ENCODE measurements at places on chromosomes 16 and 17. TPM values are rescaled to one million over a fixed set of nuclear protein-coding genes. Genes with fewer than 3 reads are reported as not detected.

DNA sequence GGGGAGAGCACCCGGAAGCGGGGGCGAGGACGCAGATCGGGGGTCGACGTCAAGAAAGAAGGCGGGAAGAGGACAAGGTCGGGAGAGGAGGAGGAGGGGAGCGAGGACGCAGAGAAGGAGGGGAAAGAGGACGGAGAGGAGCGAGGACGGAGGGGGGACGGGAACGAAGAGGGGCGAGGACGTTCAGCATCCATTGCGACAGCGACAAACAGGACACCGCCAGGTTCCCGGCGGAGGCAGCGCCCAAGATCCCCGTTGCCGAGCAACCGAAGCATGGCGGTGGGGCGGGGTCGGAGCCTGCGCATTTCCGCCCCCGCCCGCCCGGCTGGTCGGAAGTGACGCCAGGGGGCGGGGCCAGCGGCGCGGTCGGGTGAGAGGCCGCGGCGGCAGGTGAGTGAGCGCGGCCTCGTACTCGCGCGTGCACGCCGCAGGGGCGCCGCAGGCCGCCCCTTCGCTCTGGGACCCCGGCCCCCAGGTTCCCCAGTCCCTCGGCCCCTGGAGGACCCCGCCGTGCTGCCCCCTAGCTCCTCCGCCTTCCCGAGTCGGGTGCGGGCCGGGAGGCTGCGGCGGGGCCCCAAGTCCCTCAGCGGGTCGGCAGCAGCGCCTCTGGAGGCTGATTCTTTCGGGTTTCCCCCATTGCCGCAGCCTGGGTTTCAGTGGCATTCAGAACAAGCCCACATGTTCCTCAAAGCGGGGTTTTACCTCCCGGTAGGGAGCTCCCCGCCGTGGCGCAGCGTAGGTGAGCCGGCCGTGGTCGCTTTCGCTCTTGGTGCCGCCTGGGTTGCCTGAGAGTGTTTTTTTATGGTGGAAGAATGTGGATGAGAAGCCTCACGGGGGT is at the start of gene FAM234A:
FAM234A (plus strand) TSS at position 354 of the 838 bp plus-strand sequence. CDS start 19,593 bp downstream, outside the sequence.
- peak within 1 kb of the TSS; percentile 98 for H3K27ac ChIP-seq
- H3K27me3 ChIP-seq, result no peaks in the 10 kb centered on the region
- DNase-seq, result peak; percentile 94
- H3K4me1 ChIP-seq, result peaks cover 20% of the 10 kb centered on the region
- H3K36me3 ChIP-seq, result no peaks in the 10 kb centered on the region

DNA sequence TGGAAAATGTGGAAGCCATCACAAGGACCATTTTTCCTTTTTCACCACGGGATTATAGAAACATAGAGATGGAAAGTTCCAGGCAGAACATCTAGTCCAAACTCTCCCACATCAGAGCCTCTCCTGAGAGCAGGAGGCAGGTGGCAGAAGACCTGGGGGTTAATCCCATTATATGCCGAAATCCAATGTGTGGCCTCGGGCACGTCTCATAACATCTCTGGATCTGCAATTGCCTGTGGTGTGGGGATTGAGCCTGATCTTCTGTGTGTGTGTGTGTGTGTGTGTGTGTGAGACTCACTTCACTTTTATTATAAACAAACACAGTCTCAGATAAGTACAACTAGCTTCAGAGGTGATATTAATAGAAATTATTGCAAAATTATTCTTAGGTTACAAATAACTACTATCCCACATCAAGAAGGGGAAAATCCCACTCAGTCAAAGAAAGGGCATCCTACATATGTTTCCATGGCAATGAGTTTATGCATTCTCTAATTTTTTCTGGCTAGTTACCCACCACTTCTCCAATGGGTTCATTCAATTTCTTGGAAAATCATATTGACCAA is 199.1 kb downstream of the FOXL1 start:
- H3K4me1 ChIP-seq, result no peaks in the 10 kb centered on the region
- no peak for DNase-seq
- H3K36me3 ChIP-seq, result no peaks in the 10 kb centered on the region
- H3K27ac ChIP-seq, result no peak overlapping the region

- H3K4me3 ChIP-seq, result peak overlapping the region; percentile 58
- H3K27me3 ChIP-seq, result peaks cover 18% of the 10 kb centered on the region
- peaks cover 43% of the 10 kb centered on the region for H3K4me1 ChIP-seq
- DNase-seq, result no peak
- H3K36me3 ChIP-seq, result no peaks in the 10 kb centered on the region
- no peak overlapping the region for H3K27ac ChIP-seq
Measured at GRCh38 chr17:17725011-17725751, 43.9 kb downstream of the RAI1 start.

DNA sequence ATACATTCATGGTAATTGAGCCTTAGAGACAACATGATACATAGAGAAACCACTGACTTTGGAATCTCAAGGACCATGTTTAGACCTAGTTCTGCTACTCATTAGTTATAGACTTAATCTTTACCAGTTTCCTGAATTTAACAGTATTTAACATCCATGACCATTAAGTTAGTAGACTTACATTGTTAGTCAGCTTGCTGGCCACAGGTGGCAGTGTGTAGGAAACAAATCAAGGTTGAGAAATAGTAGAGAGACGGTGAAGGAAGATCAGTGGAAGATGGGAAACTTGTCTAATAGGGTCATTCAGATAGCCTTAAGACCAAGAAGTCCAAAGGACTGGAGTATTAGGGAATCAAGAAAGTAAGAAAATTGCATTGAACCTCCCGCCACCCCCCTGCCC is 31.0 kb downstream of the OMG start:
- no peak overlapping the region for H3K27ac ChIP-seq
- H3K27me3 ChIP-seq, result no peaks in the 10 kb centered on the region
- peaks cover 8% of the 10 kb centered on the region for H3K36me3 ChIP-seq
- DNase-seq, result peak; percentile 46
- no peak overlapping the region for H3K4me3 ChIP-seq

DNA sequence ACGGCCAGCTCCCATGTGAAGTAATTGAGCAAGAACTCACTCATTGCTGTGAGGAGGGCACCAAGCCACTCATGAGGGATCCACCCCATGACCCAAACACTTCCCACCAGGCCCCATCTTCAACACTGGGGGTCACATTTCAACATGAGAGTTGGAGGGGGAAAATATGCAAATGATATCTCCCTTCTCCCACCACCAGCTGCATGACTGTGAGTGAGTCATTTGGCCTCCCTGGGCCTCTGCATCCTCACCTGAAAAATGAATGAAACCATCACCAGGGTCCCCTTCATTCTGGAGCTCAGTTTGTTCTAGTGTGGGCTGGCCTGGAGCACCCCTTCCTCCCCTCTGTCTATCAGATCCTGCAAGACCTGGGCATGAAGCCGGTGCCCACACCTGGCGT is 6.8 kb upstream of the MED9 start:
- H3K36me3 ChIP-seq, result no peaks in the 10 kb centered on the region
- no peak for DNase-seq
- no peak overlapping the region for H3K27ac ChIP-seq
- no peaks in the 10 kb centered on the region for H3K4me1 ChIP-seq
- H3K4me3 ChIP-seq, result no peak overlapping the region

DNA sequence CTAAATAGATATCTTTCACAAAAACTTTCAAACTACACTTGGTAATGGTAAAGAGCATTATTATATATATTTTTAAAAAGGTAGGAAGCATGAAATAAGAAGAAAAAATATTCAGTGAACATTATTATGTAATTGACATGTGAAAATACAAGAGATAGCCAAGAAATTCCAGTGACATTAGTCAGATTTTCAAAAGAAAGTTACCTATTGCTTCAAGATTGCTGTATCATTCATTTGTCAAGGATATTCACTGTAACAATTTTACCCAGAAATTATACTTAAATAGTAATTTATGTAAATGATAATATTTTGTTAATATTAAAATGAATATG is 350.2 kb downstream of the KIF2B start:
- H3K36me3 ChIP-seq, result no peaks in the 10 kb centered on the region
- H3K27me3 ChIP-seq, result no peaks in the 10 kb centered on the region
- H3K4me1 ChIP-seq, result no peaks in the 10 kb centered on the region
- H3K4me3 ChIP-seq, result no peak overlapping the region

DNA sequence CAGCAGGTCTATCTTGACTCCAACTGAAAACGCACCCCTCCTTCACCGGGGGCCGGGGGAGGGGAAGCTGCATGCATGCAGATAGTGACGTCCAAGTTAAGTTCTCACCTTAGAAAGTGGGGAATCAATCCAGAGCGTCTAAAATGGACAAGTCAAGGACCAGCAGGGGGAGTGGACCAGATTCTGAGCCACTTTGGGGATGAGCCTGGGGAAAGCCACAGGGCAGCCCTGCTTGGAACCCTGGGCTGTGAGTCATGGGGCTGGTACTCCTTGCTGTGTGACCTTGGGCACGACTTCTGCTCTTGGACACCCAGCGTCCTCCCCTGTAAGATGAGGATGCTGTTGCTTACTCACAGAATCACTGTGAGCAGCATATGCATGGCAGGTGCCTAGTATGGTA is 9.1 kb downstream of the TNFRSF13B start:
- no peak overlapping the region for H3K4me3 ChIP-seq
- H3K27ac ChIP-seq, result no peak overlapping the region
- no peak for DNase-seq
- H3K36me3 ChIP-seq, result no peaks in the 10 kb centered on the region
- no peaks in the 10 kb centered on the region for H3K27me3 ChIP-seq

- H3K36me3 ChIP-seq, result no peaks in the 10 kb centered on the region
- H3K27ac ChIP-seq, result no peak overlapping the region
- peaks cover 4% of the 10 kb centered on the region for H3K4me1 ChIP-seq
- no peak for DNase-seq
- no peak overlapping the region for H3K4me3 ChIP-seq
Measured at GRCh38 chr16:66275775-66276428, 90.6 kb upstream of the CDH5 start.

GRCh38 chr16:70399381-70399780 is 39.5 kb downstream of the ST3GAL2 start:
- no peak for DNase-seq
- no peaks in the 10 kb centered on the region for H3K27me3 ChIP-seq
- H3K27ac ChIP-seq, result no peak overlapping the region
- H3K4me1 ChIP-seq, result peaks cover 27% of the 10 kb centered on the region

DNA sequence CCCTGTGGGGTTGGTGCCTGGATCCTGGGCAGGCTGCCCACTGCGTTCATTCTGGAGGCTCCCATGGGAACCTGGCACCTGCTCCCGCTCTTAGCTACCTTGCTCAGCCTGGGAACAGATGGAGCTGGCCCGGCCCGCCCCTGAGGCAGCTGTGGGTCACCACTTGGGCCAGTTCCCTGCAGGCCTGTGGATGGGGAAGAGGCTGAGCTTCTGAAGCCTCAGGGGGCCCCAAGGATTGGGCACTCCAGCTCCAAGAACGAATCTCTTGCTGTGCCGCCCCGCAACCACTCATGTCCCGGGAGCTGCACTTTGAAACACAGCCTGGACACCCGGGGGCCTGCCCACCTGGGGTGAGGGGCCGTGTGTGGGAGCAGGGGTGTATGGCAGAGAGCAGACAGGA is 37.7 kb downstream of the BAHCC1 start:
- H3K4me3 ChIP-seq, result no peak overlapping the region
- H3K36me3 ChIP-seq, result no peaks in the 10 kb centered on the region
- H3K4me1 ChIP-seq, result peaks cover 26% of the 10 kb centered on the region
- H3K27me3 ChIP-seq, result peaks cover 43% of the 10 kb centered on the region
- DNase-seq, result no peak

DNA sequence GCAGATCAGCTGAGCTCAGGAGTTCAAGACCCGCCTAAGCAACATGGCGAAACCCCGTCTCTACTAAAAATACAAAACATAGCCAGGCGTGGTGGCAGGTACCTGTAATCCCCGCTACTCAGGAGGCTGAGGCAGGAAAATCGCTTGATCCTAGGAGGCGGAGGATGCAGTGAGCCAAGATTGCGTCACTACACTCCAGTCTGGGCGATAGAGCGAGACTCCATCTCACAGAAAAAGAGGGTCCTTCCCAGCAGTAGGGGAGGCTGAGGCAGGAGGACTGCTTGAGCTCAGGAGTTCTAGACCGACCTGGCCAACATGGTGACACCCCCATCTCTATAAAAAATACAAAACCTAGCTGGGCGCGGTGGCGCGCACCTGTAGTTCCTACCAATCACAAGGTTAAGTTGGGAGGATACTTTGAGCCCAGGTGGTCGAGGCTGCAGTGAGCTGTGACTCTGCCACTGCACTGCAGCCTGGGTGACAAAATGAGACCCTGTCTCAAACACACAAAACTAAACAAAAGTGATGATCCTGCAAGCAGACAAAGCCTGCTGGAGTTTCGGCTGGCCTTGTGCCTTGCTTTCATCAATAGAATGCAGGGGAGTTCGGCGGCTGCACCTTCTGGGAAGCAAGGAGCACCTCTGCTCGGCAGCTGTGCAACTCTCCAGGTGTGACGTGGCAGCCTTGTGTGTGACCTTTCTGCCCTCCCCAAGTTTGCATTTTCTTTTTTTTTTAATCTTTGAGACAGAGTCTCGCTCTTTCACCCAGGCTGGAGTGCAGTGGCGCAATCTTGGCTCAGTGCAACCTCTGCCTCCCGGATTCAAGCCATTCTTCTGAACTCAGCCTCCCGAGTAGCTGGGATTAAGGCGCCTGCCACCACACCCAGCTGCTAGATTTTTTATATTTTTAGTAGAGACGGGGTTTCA is 12.4 kb upstream of the YWHAE start:
- no peaks in the 10 kb centered on the region for H3K27me3 ChIP-seq
- H3K36me3 ChIP-seq, result no peaks in the 10 kb centered on the region
- DNase-seq, result no peak
- no peak overlapping the region for H3K27ac ChIP-seq
- no peaks in the 10 kb centered on the region for H3K4me1 ChIP-seq

- no peak overlapping the region for H3K4me3 ChIP-seq
- H3K27ac ChIP-seq, result no peak overlapping the region
- DNase-seq, result peak; percentile 72
- H3K36me3 ChIP-seq, result peaks cover 59% of the 10 kb centered on the region
- peaks cover 25% of the 10 kb centered on the region for H3K4me1 ChIP-seq
- H3K27me3 ChIP-seq, result no peaks in the 10 kb centered on the region
Measured at GRCh38 chr17:40026816-40027613, 11.8 kb downstream of the CSF3 start.

DNA sequence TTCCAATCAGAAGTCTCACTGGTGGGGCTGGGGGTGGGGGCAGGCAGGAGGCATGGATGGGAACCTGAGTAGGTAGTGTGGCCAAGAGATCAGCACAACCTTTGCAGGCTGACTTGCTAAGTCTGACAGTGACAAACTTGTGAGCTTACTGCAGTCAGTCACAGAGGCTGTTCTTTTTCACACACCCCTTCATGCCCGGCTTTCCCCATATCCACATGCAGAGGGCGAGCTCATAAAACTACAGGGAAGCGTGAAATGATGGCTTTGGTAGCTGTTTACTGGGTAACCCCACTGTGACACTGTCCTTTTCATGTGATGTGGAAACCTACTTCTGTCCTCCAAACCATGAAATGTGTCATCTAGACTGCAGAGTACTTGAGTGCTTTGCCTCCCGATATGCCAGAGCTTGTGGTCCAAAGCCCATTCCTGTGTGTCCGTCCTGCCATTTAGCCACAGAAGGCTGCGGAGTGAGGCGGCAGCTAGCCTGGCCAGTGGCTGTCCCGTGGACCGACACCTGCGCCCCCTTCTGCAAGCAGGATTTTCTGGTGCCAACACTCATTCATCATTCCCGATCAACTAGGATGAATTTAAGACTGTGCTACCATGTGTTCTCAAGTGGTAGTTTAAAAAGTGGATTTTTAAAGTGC is 9.8 kb downstream of the GEMIN4 start:
- H3K27me3 ChIP-seq, result no peaks in the 10 kb centered on the region
- no peak overlapping the region for H3K4me3 ChIP-seq
- DNase-seq, result no peak
- peaks cover 4% of the 10 kb centered on the region for H3K4me1 ChIP-seq
- H3K36me3 ChIP-seq, result peaks cover 41% of the 10 kb centered on the region
- H3K27ac ChIP-seq, result no peak overlapping the region

ARHGAP23 gene
- not detected for total RNA-seq

FBXO39 gene
- 0.71 TPM for total RNA-seq

NTN1 gene
- total RNA-seq, result 0.14 TPM

CCL14 gene
- not detected for total RNA-seq

HAS3 gene
- total RNA-seq, result 3.2 TPM

ZNF19 gene
- total RNA-seq, result 4.6 TPM

HOXB5 gene
- not detected for total RNA-seq

VPS25 gene
- 40.6 TPM for total RNA-seq

TBC1D3 gene
- total RNA-seq, result not detected

APPBP2 gene
- 18.7 TPM for total RNA-seq

RHBDF2 gene
- 22.6 TPM for total RNA-seq
